H7 (cell line): ENCODE measurements at places on chromosomes 6 and 20.

DNA sequence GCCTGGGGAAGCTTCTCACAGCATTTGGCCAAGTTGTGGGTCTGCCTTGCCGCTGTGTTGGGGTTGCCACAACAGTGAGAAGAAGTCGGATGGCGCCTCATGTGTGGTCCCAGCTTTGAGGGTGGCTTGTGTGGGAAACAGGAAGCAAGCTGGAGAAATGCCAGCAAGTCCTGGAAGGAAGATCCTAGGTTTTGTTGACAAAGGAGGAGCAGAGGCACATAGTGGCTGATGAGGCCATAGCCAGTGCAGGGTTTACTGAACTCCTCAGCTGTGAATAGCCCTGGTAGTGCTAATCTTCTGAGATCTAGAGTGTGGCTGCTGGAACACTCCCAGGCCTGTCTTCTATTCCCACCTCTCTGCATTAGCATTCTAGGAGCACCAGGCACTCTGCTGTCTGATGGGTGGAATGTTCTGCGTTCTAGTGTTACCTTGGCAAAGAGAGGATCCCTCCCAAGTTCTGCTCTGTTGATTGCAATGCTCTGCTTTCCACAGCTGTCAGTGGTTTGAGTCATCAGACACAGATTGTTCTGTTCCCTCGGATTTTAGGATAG lies 25.2 kb downstream of the SNPH start:
- DNase-seq: no peak

DNA sequence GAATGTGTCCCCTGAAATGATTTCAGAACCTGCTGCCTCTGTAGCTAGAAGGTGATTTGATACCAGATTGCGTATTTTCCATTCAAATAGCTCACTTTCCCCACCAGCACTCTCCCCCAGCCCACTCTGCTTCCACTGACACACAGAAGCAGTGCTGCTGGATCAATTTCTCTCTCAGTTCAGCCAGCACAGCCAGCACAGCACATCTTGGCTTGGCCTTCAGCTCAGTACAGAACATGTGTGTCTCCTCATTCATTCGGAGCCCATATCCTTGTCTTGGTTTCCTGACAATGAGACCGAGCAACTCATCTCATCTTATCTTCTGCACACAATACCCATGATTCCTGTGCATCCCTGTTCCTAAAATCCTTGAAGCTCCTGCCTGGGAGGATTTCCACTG lies 33.8 kb upstream of the CD83 start:
- no peak for DNase-seq

- DNase-seq: no peak
These were observed 90.7 kb upstream of the POPDC3 start for GRCh38 chr6:105270511-105270910.

GRCh38 chr6:87913974-87914373 lies 133.7 kb upstream of the SPACA1 start:
- no peak for DNase-seq

GRCh38 chr20:41358230-41358629 lies 8.4 kb downstream of the EMILIN3 start:
- peak; percentile 65 for DNase-seq

DNA sequence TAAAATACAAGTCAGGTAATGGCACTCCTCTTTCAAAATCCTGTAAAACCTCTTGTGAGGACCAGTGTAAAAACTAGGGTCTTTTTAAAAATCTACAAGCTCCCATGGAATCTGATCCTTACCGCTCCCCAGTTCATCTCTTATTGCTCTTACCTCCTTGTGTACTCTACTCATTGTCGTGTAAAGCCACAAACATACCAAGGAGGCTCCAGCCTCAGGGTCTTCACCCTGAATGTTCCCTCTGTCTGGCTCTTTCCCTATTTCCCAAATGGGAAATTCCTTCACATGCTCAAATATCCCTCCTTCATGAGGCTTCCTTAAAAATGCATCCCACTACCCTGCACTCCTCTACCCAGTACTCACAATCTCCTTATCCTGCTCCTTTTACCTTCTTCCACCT lies 67.1 kb downstream of the TASP1 start:
- DNase-seq: peak; percentile 10

DNA sequence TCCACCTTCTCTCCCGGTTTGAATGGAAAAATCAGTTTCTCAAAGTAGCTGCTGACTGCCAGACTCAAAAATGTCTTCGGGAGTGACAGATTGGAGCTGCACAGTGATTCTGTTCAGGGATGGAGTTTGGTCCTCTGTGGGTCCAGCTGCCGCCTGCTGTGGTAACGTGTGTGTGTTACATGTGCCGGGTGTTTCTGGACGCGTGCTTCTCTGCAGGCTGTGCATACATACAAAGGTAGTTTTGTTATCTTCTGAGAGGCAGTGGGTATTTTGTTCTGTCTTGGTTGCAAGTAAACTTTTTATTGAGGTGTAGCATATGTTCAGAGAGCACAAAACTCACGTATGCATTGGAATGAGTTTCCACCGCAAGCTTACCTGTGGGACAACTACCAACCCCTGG lies 41.3 kb upstream of the NAA20 start:
- no peak for DNase-seq

DNA sequence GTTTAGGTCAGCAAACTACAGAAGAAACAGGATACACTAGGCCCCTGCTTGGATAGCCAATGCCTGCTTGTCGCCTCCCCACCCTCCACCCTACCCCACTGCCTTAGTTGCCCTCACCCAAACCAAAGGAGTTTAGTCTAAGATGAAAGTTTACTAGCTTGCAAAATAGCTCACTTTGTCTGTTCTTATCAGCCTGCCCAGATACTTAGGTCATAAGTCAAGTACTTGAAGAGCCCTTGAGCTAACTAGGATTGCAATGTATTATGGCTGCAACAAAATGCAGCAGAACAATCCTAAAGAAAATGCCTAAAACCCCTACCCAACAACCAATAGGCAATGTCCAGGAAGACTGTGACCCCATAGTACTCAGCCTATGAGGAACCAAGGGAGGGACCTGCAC lies 7.3 kb upstream of the ENTPD6 start:
- DNase-seq: no peak

GRCh38 chr6:130233330-130233729 lies 10.6 kb upstream of the SAMD3 start:
- DNase-seq: peak; percentile 6

DNA sequence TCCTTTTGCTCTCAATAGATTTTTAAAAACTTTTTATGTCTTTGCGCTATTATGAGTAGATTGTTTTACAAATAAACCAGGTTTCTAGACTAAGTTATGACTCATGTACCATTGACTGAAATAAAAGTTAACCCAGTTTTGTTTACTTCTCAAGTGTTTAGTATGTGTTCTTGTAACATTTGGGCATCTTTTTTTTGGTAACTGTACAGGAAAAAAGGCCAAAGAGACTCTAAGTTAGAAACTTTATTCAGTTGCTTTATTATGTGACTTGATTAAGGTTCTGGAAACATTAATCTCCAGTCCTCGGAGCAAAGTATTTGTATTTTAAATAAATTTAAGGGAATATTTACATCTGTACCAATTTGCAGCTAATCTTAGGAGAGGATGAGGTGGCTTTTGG lies 2.9 kb downstream of the NKAIN2 start:
- no peak for DNase-seq

DNA sequence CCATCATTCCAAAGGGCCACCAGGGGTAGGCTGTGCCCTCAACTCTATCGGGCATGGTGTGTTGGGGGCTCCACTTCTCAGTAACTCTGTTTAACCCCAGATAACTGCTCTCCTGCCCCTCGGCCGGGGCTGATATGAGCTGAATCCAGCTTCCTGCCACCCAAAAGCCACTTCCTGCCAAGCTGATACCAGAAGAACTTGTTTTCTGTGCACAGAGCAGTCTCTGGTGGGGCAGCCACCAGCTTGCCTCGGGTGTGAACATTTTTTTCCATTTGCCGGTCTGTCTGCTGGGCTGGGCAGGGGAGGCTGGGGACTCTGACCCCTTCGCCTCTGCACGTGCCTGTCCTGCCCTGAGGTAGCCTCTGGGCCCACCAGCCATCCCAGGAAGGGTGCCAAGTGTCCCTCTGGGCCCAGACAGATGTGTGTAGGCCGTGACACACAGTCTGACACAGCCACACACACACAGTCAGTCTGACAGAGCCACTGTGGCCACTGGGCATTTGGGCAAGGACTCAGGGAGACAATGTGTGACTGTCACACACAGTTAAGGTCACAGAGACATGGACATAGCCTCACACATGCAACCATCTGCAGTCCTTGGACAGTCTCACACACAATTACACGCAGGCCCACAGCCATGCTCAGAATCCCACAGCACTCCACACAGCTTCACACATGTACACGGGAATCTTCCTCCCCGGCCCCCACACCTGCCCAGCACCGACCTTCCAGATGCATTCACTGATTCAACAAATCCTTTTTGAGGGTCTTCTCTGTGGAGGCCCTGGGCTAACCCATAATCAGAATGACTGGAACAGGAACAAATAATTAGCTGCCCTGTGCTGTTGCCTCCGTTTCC lies 45.1 kb downstream of the NOL4L start:
- no peak for DNase-seq

DNA sequence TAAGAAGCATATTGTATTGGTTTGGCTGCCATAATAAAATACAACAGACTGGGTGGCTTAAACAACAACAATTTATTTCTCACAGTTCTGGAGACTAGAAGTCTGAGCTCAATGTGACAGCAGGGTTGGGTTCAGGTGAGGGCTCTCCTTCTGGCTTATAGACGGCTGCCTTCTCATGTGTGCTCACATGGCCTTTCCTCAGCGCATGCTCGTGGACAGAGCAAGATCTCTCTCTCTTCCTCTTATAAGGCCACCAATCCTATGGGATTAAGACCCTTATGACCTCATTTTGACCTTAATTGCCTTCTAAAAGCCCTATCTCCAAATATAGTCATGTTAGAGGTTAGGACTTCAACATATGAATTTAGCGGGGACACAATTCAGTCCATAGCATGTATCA lies 32.4 kb upstream of the GFOD1 start:
- no peak for DNase-seq

DNA sequence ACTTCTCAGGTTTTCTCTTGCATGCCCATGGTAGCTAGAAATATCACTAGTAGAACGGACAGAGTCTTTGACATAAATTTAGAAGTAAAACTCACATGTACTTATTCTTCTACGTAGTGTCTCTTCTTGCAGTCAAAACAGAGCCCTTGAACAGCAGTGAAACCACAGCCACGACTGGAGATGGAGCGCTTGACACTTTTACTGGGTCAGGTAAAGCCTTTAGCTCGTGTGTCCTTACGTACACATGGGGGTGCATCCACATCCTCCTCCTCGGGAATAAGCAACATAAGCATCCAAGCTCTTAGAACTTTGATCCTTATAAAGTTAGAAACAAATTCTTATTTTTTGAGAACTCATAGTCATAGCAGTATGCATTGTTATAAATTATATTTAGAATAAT lies 215.3 kb downstream of the EYA4 start:
- peak; percentile 6 for DNase-seq

- DNase-seq: no peak
These were observed 48.5 kb downstream of the STK4 start for GRCh38 chr20:45014671-45015415.

DNA sequence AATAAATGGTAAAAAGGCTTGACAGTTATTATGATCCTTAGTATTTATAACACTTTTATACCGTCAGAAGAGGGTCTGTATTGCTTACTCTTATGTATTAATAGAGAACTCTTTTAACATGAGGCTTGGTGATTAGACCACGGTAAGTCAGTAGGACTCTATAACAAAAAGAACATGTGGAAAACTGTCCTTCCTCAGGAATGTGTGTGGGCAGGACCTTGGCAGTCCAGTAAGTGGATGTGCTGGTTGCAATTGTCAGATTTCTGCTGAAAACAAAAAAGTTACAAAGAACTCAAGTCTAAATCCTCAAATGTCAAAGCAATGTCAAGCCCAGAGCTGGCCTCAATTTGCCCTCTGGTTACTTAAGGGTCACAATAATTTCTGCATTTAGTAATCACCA lies 81.1 kb downstream of the PLCG1 start:
- DNase-seq: no peak

GRCh38 chr20:22320245-22320915 lies 264.0 kb downstream of the FOXA2 start:
- DNase-seq: no peak

GRCh38 chr6:48069280-48069679 lies 41.7 kb downstream of the PTCHD4 start:
- peak; percentile 38 for DNase-seq

DNA sequence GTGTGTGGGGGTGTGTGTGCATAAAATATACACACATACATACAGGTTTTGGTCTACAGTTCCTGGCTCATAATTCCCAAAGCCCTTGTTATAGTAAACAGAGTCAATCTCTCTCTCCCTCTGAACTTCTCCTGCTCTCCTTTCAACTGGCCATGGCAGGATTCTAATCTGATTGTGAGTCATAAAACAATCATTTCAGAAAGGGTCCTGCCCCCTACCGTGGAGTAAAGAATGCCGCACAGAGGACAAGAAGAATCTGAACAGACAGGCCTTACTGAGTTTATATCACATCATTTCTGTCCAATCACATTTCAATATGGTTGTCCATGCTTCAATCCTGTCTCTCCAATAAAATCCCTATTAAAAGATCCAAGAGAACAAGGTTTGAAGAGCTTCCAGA lies 416.9 kb downstream of the FRK start:
- no peak for DNase-seq

GRCh38 chr6:149031201-149031858 lies 284.5 kb downstream of the UST start:
- DNase-seq: no peak

- DNase-seq: no peak
These were observed 4.9 kb downstream of the FRMD1 start for GRCh38 chr6:168073937-168074730.

- peak; percentile 72 for DNase-seq
These were observed 239.8 kb upstream of the SULF2 start for GRCh38 chr20:48025051-48025515.

- no peak for DNase-seq
These were observed 162.8 kb upstream of the MYLIP start for GRCh38 chr6:15966000-15966520.

DNA sequence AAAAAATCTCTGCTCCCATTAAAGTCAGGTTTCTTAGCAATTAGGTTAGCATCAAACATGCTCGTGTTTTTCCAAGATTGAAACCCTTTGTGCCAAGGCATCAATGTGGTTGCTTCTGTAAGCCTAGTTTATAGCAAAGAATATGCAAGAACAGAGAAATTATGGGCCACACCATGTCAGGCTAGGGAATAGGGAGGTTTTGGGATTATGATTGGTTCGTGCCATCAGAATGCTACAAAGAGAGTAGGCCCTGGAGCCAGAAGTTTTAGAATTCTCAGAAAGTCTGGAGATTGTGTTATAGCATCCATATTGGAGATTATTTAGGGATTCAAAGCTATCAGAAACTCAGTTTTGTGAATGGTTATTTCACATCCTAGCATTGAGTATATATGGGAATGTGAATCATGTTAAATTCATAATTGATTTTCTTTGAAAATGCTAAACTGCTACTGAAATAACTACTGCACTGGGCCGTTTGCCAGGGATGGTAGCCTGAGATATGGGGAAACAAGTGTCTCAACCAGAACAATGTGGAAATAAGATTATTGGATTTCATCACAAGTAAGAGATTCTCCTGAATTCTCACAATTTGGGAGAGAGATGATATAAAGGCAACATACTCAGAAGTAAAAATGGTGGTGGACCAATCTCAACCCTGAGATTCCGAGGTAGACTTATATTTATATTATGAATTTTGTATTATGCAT lies 45.3 kb downstream of the ZNF292 start:
- no peak for DNase-seq
